ENCODE measurements at places on chromosomes 7 and 10.

GRCh38 chr10:85147346-85148250 is 819.2 kb downstream of the CCSER2 start:
- DNase-seq = no peak

- no peak for DNase-seq
Measured at GRCh38 chr7:70446448-70447143, 685.3 kb upstream of the GALNT17 start.

- no peak for DNase-seq
Measured at GRCh38 chr7:127937066-127937680, 94.1 kb downstream of the LRRC4 start.

GRCh38 chr10:94076325-94076841 is 82.7 kb downstream of the PLCE1 start:
- peak; percentile 72 for DNase-seq

- DNase-seq = no peak
Measured at GRCh38 chr10:130430852-130431704, 294.9 kb downstream of the GLRX3 start.

DNA sequence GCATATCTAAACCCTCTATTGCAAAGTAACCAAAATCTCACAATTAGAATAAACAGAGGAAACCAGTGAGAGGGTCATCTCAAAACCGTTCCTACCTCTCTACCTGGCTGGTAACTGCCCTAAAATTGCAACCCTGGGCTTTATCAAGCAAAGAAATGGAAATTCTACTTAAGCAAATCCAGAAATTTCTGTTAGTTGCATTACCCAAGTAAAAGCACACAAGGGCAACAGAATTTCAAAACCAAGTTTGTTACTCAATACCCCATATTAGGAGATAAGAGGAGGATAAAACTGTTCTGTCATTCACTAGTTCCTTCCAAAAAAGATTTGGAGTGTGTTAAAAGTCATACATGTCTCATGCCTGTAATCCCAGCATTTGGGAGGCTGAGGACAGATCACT is 195.3 kb downstream of the FAM107B start:
- no peak for DNase-seq

GRCh38 chr10:102945962-102946361 is 27.9 kb downstream of the CNNM2 start:
- no peak for DNase-seq

GRCh38 chr10:43304079-43304686 is 37.3 kb upstream of the RASGEF1A start:
- no peak for DNase-seq

DNA sequence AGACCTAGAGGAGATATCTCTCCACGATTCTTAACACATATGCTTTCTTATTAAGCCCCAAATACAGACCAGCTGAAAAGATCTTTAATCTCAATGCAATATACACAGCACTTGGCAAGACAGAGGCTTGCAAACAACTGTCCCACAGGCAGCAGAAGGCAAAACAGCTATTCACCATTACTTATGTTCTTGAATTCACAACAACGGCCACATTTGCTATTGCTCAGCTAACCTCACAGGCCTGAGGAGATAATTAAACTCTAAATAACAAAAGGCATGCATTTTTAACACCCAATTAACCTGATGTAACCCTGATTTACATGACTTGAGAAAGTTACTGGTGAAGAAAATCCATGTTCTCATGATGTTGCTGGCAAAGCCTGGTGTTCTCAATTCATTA is 216.4 kb downstream of the CRPPA start:
- DNase-seq = no peak

GRCh38 chr10:130179640-130180039 is 43.4 kb downstream of the GLRX3 start:
- DNase-seq = peak; percentile 79

GRCh38 chr7:157508477-157508881 is 171.7 kb downstream of the DNAJB6 start:
- no peak for DNase-seq

GRCh38 chr10:52785418-52785817 is 12.8 kb upstream of the MBL2 start:
- DNase-seq = no peak

GRCh38 chr7:57348646-57349269 is 101.2 kb upstream of the ZNF716 start:
- DNase-seq = no peak

DNA sequence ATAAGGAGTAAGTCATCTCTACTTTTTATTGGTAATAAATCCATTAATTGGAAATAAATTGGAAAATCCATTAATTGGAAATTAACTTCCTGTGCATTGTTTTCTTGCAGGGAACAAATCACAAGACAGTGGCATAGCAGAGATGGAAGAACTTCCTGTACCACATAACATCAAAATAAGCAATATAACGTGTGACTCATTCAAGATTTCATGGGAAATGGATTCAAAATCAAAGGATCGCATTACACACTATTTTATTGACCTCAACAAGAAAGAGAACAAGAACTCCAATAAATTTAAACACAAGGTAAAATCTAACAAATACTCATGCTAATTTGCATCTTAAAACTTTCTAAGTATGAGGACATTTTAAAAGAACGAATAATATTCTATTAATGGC is 57.8 kb downstream of the PHYHIPL start:
- peak; percentile 57 for DNase-seq

- no peak for DNase-seq
Measured at GRCh38 chr7:44930921-44931320, 45.6 kb upstream of the PURB start.

GRCh38 chr7:85669225-85669624 is 482.4 kb upstream of the SEMA3D start:
- DNase-seq = no peak

DNA sequence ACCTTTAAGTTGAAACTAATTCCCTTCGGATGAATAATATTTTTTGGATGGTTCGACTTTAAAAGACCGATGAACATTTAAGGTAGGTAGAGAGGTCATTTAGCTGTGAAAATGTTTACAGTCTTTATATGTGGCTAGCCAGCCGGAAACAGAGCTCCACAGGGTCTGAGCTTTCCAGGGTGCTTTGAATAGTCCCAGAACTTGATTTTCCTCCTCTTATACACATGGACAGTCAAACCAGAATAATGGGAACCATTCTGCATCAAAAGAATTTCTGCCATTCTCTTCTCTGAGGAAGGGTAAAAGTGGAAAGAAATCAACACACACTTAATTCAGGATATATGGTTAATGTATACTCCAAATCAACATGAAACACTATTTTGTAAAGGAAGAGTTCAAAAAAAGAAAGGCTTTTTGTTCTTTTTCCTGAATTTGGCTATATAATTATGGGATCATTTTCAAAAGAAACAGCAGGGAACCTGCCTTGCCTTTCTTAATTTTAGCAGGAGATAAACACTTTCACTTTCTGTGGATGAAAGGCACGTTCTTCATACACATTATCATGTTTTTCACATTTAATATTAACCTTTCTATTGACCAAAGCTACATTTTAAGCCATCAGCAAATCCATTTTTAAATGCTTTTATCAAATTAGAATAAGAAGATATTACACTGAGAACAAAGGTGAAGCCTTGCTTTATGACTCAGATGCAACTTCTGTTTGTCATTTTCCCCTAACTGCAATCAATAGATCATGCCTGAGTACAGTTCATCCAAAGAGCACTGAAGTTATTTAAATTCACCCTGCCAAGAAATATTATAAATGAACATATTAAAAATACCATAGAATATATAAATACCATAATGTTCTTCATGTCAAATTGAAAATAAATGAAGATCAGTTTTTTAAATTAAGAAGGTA is 307.3 kb downstream of the THSD7A start:
- DNase-seq = no peak

- DNase-seq = peak; percentile 50
Measured at GRCh38 chr10:88209837-88210561, 346.6 kb downstream of the PTEN start.

- no peak for DNase-seq
Measured at GRCh38 chr7:102258749-102259107, 27.9 kb upstream of the SH2B2 start.

- DNase-seq = peak; percentile 30
Measured at GRCh38 chr10:103967448-103968071, 620 bp downstream of the SLK start.

DNA sequence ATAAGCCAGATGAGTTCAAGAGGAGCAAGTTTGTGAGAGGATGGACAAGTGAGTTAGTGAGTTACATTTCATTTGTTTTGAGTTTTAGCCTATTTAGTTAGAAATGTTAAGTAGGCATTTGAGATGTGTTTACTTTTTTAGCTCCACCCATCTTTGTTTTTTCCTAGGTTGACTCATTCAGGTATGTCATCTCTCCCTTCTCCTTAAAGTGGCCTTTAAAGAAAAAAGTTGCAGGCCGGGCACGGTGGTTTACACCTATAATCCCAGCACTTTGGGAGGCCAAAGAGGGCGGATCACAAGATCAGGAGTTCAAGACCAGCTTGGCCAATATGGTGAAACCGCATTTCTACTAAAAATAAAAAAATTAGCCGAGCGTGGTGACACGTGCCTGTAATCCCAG is 71.2 kb downstream of the BMPR1A start:
- no peak for DNase-seq

DNA sequence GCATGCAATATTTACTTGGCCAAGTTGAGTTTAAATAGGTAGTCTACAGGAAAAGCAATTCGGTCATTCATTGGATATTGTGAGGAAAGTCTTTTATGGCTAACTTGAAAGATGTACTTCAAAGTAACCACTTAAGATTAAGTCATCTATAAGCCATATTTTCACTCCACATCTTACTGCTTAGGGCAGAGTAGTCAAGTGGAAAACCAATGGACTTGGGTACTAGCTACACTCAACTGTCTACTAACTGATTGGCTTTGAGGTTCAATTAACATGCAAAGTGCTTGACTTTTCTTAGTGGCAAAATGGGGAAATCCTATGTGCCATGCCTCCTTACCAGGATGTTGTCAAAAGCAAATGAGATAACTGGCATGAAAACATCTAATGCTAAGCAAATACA is 51.0 kb downstream of the CAV1 start:
- no peak for DNase-seq

- no peak for DNase-seq
Measured at GRCh38 chr7:47766126-47766525, 182.1 kb downstream of the PKD1L1 start.

DNA sequence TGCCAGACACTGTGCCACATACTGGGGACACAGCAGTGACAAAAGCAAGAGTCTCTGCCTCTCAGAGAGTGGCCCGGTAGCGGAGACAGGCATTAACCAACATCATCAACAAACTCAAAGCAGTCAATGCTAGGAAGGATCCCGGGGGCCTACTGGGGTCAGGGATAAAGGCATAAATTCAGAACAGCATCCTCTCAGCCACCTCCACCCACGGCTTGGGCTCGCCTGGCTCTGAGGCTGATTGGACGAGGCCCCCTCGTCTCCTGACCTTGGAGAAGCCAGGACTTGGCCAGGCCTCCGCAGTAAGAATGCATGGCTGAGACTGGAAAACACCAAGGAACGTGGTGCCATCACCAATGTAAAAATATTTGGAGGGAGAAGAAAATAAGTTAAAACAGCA is 102.1 kb downstream of the ARHGAP22 start:
- no peak for DNase-seq

GRCh38 chr10:119567978-119568377 is 25.5 kb upstream of the RGS10 start:
- DNase-seq = no peak

- DNase-seq = no peak
Measured at GRCh38 chr7:26117142-26117807, 34.7 kb upstream of the NFE2L3 start.

- no peak for DNase-seq
Measured at GRCh38 chr7:155469-155900, 36.9 kb upstream of the FAM20C start.

DNA sequence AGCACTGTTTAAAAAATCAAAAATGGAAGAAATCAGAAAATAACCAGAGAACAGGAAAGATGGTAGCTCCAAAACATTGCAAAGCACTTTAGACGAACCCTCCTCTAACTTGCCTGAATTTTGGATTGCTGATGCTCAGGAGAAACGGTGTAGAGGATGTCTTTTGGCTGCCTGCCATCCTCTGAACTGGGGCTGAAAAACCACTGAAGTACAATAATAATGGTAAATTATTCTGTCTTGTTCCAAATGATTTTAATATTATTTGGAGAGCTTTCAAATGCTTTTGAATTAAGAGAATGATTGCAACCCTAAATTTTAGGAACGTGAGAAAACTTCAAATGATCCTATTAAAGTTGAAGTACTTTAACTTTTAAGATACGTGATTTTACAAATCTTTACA is 167.3 kb upstream of the SLC13A1 start:
- DNase-seq = no peak

DNA sequence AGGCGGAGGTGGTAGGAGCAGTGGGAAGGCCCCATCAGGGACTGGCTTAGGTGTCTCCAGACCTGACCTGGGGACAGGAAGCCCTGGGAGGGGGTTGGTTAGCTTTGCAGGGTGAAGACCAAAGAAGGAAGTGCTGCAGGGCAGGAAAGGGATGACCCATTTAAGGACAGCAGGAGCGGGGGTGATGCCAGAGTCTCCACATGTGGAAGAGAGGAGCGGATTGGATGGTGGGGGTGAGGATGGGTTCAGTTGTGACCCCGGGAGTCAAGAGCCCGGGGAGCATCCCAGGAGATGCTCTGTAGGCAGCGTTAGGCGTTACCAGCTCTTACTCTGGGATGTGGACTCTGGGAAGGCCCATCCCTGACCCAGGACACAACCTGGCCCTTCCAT is 3.1 kb upstream of the LDB3 start:
- no peak for DNase-seq

GRCh38 chr10:74900297-74900696 is 73.9 kb downstream of the KAT6B start:
- DNase-seq = no peak

DNA sequence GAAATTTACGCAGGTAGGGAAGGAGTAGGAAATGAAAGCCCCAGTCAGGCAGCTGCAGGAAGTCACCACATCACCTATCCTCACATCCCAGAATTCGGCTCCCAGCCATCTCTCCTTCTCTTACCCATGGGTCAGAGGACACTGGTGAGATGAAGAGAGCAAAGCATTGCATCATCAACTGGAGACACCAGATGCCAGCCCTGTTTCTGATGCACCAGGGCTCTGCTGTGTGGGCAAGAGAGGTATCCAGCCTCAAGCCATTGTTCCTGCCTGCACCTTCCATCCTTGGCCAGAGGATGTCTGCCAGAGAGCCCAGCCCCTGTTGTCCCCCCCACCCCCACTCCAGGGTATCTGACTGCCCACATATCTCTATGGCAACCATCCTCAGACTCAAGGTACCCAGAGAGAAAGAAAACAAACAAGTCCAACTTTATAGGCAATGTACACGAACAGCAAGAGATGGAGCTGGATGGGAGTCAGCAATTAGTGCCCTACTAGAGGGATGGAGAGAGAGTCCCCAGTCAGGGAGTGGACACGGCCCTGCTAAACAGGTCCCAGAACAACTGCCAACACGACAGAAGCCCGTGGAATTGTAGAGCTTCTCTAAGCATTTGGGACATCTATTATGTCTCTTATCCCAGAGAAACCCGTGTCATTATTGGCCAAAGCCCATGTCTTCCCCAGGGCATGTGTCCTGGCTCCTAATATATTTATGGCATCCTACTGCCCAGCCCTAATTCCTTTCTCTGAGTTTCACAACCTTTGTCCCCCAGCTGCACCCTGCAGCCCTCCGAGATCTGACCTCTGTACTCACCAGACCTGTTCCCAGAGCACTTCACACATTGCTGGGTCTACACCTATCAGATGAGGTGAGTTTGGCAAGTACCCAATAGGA is 2.8 kb downstream of the CAMK2G start:
- DNase-seq = no peak

- DNase-seq = no peak
Measured at GRCh38 chr10:527416-527815, 162.1 kb downstream of the DIP2C start.

Measured in fibroblast of mammary gland (primary cell).